ENCODE measurements at places on chromosomes 4 and X.
A peak's percentile ranks its signal among the peaks of the same experiment; 100 is the strongest.

- DNase-seq, result no peak
Observed at GRCh38 chr4:138437263-138437851, 195.2 kb upstream of the SLC7A11 start.

DNA sequence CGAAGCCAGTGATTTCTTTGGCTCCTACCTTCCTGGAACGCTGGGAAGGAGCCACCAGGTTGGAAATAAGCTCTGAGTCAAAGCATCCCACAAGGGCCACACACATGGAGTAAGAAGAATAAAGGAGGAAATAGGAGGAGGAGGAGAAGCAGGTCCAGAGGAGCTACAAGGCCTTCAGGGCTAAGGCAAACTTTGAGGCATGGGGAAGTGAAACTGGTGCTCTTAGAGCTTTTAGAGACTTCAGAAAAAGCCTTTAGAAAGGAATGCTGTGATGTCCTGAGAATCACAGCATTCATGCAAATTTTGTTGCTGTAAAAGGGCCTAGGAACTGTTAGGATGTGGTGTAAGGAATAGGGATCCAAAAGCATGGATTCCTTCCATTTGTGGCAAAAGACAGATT is 135.9 kb upstream of the ARHGEF9 start:
- no peak for DNase-seq

GRCh38 chrX:46670316-46670715 is 88.6 kb downstream of the SLC9A7 start:
- DNase-seq, result no peak

GRCh38 chr4:11053601-11054220 is 369.1 kb upstream of the CLNK start:
- peak; percentile 5 for DNase-seq

DNA sequence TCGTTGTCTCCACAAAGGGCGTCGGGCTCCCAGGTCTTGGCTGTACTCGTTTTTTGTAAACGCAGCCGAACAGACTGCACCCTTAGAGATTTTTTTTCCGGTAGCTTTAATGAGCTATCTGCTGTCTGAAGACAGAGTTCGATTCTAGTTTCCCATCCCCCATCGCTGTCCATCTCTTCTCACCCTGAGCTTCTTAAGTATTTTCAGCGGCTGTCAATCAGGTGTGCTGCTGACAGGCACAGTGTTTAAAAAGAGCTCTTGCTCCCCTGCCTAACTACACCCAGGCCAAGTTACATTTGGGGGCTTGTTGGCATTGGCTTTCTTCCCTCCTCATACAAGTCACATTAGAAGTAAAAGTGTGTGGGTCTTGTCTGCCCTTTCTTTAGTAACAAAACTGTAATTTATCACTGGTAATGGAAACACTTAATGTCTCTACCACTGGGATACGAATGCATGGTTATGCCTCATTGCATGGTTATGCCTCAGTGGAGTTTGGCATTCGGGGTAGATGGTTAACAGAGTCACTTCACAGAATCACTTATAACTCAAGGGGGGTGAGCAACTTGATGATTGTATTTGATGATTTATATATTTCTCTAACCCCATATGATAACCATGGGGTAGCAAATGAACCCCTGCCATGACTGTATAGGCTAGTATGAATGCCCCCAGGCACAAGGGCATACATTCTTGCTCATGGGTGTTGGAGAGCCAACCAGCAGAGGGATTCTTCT is 1.4 kb upstream of the ARHGAP6 start:
- no peak for DNase-seq

DNA sequence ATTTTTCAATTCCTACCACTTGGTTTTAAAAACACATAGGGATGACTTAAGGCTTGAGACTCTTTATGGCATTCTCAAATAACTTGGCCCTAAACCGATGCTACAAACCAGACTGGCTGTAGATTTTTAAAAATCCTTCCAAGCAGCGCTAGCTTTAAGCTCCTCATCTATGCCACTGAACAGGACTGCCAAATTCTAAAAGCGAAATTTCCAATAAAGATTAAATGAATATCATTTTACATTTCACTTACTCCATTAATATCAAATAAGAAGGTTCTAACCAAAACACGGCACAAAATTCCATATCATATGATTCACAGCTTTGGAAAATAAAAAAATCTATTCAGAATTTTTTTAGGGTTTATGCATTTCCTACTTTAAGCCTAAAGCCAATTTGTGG is 134.2 kb downstream of the FANCB start:
- peak; percentile 62 for DNase-seq

DNA sequence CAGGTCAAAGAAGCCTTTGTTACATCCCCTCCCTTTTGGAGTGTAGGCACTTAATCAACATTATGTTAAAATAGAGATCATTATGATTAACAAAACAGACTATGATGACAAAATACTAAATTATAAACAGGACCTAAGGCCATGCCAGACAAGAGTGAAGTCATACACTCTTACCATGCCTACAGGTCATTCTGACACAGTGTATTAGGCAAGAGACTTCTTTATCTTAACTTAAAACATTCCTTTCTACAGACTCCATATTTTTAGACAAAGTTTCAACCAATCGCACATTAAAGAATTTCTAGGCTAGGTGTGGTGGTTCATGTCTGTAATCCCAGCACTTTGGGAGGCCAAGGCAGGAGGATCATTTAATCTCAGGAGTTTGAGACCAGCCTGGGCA is 128.6 kb upstream of the SLC34A2 start:
- DNase-seq, result no peak

DNA sequence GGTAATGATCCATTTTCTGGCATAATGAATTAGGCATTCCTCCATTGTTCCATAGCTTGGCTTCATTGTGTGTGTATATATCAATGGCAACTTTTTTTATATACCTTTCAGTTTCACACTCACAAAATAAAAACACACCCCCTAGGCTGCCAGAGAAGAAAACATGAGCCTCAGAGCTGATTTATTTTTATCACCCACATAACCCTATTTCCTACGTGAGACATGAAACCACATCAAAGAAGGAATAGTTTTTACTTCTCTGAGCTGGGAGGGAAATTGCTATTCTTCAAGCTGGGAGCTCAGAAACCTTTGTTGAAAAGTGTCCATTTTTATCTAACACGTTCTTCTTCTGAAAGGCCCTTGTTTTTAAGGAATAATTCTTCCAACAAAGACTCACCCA is 126.7 kb upstream of the RAI2 start:
- DNase-seq, result no peak

DNA sequence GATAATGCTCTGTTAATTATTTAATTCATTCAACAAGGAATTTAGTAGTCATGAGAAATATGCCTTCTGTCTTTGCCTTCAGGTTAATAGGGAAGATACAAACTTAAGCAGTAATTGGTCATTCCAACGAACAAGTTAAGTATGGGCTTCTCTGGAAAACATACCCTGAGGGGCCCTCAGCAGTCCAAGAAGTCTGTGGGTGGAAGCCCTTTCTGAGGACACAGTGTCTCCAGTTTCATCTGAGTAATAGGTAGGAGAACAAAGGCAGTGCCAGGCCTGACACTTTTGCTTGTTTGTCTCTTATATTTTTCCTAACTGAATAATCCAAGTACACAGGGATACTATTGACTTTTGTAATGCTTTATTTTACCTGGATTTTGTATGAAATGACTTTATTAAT is 262.5 kb downstream of the FBXW7 start:
- no peak for DNase-seq

GRCh38 chrX:109624641-109625616 is at the start of gene KCNE5:
Gene KCNE5, minus strand, starts transcription at chrX:109625172. Its CDS starts 152 bp downstream, at chrX:109625020.
- no peak for DNase-seq

DNA sequence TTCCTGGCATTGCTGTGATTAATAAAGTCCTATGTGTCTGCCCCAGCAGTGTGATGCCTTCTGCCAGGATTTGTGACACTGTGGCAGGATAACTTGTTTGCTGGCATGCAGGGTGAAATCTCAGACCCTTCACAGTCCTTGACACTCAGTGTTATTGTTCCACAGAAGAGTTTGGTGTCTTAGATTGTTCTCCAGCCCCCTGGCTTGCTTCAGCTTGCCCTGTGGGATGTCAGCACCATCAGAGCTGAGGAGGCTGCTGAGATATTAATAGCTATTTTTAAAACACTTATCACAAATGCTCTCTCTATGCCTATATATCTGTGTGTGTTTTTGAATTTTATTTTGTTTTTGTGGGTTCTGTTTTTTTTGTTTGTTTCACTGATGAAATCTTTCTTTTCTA is 136.9 kb downstream of the TSPAN5 start:
- DNase-seq, result no peak

GRCh38 chr4:179768996-179769395 is 2326.8 kb upstream of the AGA start:
- no peak for DNase-seq

- no peak for DNase-seq
Observed at GRCh38 chrX:28312965-28313364, 274.3 kb upstream of the IL1RAPL1 start.

DNA sequence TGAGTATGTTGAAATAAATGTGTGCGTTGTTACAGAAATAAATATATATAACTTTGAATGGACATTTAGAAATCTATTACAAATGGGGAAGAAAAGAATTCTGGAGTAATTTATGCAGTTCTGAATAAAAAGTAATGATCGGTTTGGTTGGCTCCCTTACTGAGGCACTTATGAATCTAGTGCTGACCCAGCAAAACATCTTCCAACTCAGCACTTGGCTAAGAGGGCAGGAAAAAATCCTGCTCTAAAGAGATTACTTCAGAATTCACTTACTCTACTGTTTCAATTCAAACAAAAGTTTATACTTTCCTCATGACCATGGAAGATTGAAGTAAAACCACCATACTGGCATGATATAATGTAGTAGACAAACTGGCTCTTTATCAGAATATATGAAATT is 123.9 kb upstream of the RXFP1 start:
- no peak for DNase-seq

DNA sequence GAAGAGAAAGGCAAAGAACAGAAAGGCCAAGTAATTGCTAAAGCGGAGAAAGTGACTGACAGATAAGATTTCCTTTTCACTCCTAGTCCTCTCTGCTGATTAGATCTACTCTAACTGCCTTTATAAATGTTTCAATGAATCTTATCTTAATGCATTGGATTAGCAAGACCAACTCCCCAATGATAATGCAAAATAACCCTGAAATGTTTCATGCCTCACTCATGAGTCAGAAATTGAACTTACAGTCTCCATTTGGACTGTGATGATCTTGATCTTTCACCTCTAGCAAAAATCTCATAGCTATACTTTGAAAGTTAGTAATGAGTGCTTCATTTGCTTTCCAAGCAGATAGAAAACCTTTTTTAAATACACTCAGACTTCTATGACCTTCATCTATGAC is 26.5 kb downstream of the SLC10A7 start:
- DNase-seq, result peak; percentile 32

DNA sequence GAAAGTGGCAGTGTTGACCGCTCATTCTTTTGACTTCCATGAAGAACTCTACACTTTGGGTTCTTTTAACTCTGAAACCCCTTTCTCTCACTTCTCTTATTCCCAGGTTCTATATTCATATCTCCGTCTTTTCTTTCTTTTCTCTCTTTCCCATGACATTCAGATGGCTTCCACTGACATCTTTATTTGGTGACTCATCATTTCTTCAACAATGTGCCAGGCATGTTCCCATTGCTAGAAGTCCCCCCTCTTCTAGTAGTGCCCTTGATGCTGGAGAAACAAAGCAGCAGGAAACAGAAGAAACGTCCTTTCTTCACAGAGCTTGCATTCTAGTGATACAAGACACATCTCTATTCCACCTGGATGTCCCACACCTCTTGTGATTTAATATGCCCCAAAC is 33.3 kb downstream of the PKD2 start:
- no peak for DNase-seq

GRCh38 chr4:6235901-6236640 is 33.6 kb upstream of the WFS1 start:
- DNase-seq, result no peak

DNA sequence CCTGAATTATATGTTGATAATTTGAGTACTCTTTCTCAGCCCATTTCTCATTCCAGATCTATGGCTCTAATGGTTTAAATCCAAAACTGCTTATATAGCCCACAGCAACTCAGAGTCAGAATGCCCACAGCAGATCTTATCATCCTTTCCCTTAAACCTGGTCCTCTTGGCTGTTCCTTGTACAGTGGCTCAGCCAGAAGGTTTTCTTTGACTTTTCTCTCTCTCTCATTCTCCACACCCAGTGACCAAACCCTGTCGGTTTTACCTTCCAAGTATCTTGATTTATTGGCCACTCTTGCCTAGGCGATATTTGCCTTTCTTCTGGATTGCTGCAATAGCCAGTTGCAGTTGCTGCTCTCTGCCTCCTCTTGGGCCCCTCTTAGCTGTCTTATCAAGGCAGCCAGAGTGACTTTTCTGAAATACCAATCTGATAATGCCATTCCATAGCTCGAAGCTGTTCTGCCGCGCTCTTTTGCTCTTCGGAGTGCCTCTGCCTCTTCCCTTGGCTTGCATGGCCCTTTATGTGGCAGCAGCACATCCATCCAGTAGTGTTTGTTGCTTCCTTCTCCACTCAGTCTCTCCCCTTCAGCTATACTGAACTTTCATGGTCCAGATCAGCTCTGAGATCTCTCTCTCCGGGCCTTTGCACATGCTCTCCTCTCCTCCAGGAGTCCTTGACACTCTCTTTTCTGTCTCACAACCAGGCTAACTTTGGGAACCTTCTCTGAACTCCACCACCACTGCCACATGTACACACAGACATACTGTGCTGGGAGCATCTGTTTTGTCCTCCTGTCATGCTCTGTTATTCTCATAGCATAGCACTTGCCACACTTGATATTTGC is 11.8 kb downstream of the GAB1 start:
- DNase-seq, result no peak

DNA sequence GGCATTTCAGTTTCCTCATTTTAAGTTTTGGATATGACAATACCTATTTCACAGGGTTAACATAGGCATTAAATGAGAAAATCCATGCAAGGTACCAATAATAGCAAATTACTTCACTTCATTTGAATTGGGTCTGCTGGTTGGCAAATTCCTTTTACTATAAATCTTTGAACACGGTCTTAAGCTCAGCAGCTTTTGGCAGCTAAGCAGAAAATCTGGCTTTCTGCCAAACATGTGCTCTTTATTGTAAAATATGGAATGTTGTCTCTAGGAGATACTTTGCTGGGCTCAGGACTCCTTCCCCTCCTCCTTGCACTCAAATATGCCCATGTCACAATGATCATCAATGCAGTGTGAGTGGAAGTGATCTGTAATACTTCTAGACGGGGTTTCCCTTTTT is 16.8 kb upstream of the DMP1 start:
- DNase-seq, result peak; percentile 56

DNA sequence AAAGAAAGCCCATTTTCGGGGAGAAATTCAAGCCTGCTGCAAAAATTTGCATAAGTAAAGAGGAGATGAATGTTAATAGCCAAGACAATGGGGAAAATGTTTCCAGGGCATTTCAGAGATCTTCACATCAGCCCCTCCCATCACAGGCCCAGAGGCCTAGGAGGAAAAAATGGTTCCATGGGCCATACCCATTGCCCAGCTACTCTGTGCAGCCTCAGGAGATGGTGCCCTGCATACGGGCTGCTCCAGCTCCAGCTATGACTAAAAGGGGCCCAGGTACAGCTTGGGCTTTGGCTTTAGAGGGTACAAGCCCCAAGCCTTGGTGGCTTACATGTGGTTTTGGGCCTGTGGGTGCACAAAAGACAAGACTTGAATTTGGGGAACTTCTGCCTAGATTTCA is 168.0 kb upstream of the DIPK2B start:
- DNase-seq, result no peak

- DNase-seq, result no peak
Observed at GRCh38 chr4:77454858-77455257, 150.8 kb upstream of the CXCL13 start.

GRCh38 chr4:183666088-183666487 is 7.0 kb downstream of the TRAPPC11 start:
- DNase-seq, result no peak

- DNase-seq, result no peak
Observed at GRCh38 chr4:69843932-69844331, 16.0 kb downstream of the SULT1E1 start.

- DNase-seq, result peak; percentile 33
Observed at GRCh38 chr4:148998719-148999118, 556.5 kb upstream of the NR3C2 start.

Measured in fibroblast of upper back skin (primary cell).